ENCODE measurements at places on chromosomes 16 and 17.
A peak's percentile ranks its signal among the peaks of the same experiment; 100 is the strongest.

GRCh38 chr17:78922816-78923498 lies 2.2 kb downstream of the TIMP2 start:
- DNase-seq: no peak

DNA sequence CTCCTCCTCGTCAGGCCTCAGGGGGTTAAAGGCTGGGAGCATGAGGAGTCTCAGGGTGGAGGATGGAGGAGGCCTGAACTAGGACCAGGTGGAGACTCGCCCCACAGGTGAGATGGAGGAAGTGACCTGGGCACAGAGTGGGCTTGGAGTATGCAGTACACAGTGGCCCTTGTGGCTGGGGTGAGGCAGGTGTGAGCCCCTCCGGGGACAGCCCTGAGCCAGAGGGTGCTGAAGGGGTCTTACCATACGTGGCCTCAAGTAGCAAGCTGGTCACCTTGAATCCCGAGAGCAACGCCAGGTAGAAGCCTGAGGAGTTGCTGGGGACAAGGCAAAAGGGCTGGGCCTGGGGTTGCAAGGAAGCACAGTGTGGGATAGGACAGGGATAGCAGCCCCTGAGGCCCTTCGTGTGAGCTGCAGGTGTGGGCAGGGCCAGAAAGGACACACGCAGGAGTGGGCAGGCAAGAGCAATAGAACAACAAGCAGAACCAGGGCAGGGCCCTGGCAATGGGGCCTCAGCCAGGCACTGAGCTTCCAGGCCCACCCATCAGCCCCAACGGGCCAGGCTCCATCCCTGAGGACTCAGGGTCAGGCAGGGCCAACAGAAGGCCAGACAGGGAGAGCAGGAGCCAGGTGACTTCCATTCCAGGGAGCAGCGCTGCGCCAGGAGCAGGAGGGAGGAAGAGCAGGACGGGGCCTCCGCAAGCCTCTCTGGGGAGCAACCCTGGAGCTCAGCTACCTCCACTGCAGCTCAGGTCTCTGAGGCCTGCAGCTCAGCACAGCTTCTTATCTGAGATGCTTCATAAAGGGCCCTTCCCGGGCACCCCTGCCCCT lies 64.2 kb upstream of the TNRC6C start:
- no peak for DNase-seq

DNA sequence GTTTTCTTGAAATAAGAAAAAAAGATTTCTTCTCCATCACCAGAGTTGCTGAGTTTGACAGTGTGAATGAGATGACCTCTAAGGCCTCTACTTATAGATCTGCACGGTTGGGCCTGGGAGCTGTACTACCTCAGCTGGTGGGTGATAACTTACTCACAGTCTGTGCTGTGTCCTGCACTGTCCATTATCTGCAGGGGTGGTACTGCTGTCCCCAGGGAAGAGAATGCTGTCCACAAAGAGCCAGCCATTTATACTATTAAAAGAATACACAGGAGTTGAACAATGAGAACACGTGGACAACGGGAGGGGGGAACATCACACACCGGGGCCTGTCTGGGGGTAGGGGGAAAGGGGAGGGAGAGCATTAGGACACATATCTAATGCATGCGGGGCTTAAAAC lies 655.3 kb downstream of the WWOX start:
- DNase-seq: no peak

DNA sequence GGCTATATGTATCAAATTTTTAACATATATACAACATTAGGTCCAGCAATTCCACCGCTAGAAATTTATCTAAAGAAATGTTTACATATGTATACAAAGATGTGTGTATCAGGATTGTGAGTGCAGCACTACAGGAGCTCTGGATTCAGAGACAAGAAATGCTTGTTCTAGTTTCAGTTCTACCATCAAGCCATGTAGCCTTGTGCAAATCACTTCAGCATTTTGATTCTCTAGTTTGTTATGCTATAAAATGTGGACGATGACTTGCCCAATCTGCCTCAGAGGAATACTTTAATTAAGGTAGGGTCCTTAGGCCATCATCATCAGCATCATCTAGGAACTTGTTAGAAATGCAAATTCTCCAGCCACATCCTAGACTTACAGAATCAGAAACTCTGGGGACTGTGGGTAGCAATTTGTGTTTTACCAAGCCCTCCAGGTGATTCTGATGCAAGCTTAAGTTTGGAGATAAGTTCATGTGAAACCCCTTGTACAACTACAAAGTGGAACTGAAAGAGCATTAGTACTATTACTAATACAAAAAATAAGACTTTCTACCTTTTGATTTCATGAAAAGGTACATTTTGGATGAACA lies 131.2 kb upstream of the CORO6 start:
- DNase-seq: no peak

DNA sequence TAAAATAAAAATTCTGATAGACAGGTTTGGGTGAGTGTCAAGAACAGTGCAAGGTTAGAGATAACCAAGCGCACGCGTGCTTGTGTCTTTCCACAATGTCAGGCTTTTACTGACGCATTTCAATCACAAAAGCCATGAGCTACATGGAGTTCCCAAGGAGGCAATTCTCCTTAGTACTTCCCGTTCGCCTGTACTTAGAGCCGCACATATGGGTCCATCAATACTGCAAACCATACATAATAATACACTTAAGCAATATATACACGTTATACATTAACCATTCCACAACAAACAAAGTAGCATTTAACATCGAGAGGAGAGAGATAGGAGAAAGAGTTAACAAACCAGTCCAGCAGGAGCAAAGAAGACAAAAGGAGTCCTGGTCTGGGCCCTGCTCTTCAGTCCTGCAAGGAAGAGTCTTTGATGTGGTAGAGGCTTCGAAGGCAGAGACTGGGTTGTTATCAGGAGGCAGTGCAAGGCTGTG lies 11.9 kb upstream of the GPRC5C start:
- no peak for DNase-seq

DNA sequence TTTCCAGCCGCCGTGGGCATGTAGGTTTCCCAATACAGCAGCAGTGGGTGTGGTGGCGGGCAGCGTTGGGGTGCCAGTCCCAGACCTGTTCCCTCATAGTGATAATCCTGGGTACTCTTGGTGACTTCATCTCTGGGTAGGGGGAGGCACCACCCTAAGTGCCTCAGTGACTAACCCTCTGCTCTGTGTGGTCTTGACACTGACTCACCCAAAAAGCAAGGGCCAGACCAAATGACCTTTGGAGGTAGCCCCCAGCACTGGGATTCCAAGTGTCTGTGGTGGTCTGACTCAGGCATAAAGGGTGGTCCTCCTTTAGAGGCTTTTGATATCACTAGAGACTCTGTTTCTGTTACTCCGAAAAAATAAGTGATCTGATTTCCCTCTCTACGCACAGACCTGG lies 908 bp downstream of the CALB2 start:
- no peak for DNase-seq

GRCh38 chr17:6160232-6160555 lies 90.0 kb downstream of the WSCD1 start:
- no peak for DNase-seq

DNA sequence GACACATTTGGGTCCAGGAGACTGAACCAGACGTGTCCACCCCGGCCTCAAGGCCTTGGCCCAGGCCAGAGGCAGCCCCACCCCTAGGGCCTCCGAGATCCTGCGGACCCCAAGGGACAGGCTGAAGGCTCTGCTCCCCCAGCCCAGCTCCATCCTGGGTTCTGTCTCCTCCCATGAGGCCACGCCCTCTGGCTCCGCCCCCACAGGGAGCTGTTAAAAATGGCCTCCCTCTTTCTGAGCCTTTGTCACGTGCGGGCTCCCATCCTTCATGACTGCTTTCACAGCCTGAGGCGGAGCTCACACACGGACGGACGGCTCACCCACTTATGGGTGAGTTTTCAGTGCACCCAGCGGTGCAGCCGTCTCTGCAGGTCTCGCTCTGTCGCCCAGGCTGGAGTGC lies 6.5 kb upstream of the CACNA1H start:
- no peak for DNase-seq

GRCh38 chr17:70006159-70006558 lies 68.9 kb upstream of the KCNJ16 start:
- no peak for DNase-seq

DNA sequence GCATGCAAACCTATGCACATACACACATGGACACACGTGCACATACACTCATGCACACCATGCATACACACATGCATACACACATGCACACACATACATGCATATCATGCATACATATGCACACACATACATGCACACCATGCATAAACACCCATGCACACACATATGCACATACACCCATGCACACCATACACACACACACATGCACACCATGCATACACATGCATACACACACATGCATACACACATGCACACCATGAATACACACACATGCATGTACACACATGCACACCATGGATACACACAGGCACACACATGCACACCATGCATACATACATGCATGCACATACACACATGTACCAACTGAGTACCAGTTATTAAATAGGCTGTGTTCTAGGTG lies 543.3 kb upstream of the EEF2KMT start:
- no peak for DNase-seq

GRCh38 chr17:78725448-78726021 lies 56.5 kb downstream of the CYTH1 start:
- DNase-seq: peak; percentile 86

GRCh38 chr16:17194190-17194780 lies 276.5 kb downstream of the XYLT1 start:
- DNase-seq: peak; percentile 7

DNA sequence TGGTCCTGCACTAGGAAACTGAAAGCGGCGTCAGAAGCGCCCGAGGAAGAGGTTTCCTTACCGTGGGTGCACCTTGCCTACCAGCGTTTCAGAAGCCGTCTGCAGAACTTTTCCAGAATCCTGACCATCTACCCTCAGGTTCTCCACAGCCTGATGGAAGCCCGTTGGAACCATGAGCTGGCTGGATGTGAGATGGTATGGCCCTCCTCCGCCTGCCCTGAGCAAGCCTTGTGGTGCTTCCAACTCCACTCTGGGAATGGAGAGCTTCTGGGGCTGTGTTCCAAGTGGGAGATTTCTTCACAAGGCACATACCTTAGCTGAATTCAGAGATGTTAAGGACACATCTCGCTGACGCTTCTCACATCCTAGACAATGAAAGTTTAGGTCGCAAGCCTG lies 51.8 kb upstream of the ENDOV start:
- no peak for DNase-seq

DNA sequence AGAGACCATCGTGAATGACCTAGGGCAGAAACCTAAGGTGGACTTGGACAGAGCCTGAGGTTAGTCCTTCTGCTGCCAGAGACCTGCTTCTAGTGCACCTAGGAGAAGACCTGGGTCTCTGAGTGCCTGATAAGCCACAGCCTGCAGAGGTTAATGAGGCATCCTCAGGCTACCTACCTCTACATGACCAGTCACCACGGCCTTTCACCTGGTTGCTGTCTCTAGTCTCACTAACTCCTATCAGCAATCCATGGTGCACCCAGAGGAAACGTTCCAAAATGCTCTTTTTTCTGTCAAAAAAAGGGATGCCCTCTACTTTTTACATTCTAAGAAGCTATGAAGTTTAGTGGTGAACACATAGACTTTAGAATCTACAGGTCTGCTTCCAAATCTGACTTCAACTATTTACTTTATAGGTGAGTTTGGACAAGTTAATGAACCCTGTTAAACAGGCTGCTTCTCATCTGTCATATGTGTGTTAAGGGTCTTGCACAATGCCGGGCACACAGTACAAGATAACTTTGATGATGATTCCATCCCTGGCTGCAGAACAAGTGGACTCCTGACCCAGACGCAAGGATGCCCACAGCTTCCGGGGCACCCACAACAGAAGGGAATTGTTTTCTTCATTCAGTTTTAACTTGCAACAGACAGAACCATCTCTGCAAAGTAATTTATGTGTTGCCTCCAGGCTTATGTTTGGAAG lies 469.9 kb upstream of the CDH5 start:
- no peak for DNase-seq

DNA sequence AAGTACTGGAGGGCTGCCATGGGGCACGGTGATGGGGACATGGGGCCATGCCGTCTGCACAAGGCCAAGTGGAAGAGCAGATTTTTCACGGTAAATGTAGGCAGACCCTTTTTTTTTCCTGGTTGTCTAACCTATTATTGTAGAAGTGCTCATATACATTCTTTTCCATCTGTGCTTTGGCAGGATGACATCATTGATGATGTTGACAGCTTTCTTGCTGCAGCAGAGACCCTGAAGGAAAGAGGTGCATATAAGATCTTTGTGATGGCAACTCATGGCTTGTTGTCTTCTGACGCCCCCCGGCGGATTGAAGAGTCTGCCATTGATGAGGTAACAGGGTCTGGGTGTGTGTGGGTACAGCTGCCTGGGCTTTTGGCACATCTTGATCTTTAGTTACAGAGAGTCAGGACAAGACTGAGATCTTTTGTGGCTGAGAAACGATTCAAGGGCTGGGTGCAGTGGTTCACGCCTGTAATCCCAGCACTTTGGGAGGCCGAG lies 23.3 kb upstream of the SLC5A10 start:
- DNase-seq: no peak

DNA sequence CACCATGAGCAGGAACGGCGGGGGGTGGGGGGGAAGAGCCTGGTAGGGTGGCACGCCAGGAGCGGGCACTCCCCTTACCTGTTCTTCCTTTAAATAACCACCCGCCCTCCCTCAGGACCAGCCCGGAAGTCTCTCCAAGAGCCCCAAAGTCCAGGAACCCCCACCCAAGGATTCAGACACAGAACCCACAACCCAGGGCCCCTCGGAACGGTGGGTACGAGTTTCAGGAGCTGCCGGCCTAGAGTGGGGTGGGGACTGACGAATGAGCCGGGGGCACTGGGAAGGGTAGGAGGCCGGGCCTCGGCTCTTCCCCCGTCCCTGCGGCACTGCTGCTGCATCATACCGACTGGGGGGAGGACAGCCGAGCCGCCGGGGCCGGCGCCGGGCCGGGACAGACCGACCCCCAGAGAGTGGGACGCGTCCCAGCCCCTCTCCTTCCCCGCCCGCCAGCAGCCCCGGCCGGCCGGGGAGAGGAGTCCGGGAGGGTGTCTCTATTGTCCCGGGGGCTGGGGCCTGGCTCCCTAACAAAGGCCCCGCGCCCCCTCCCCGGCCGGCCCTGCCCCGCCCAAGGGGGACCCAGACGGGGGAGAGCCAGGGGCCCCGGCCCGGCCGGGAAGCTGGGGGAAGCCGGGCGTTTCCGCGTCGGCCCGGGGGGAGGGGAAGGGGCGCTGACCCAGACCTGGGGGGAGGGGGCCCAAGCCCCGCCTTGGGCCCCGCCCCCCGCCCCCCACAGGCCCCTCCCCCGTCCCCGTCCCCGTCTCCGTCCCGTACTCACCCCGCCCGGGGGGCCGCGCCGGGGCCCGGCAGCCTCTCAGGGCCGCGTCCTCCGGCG lies 747 bp downstream of the ATXN7L3 start:
- DNase-seq: peak; percentile 51
